ENCODE measurements at places on chromosomes 7 and 10. TPM values are rescaled to one million over a fixed set of nuclear protein-coding genes. Genes with fewer than 3 reads are reported as not detected.

GRCh38 chr7:98233219-98234070, 18.6 kb downstream of the TECPR1 start:
- no peaks in the 10 kb centered on the region for H3K27me3 ChIP-seq
- no peak for DNase-seq
- no peaks in the 10 kb centered on the region for H3K36me3 ChIP-seq
- H3K27ac ChIP-seq, result no peak overlapping the region
- H3K4me3 ChIP-seq, result no peak overlapping the region
- H3K4me1 ChIP-seq, result no peaks in the 10 kb centered on the region

DNA sequence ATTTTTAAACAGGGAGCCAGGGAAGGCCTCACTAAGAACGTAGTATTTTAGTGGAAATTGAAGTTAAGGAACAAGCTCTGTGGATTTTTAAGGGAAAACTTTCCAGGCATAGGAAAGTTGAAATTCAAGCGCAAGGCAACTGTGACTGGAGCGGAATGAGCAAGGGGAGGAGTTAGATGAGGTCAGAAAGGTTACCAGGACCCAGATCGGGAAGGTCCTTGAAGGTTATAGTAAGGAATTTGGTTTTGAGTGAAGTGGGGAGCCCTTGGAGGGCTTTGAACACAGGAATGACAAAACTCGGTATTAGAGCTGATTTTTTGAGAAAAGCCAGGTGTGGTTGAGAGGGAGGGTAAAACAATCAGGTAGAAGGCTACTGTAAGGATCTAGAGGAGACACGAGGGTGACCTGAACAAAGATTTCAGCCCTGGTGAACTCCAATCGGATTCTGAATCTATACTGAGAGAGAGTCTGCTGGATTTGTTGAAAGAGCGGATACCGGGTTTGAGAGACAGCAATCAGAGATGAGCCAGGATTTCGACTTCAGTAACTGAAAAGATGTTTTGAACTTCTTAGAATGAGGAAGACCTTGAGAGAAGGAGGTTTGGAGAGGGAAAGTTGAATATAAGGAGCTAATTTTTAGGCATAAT, 1013.9 kb downstream of the NRG3 start:
- peaks cover 7% of the 10 kb centered on the region for H3K4me1 ChIP-seq
- no peak overlapping the region for H3K4me3 ChIP-seq
- H3K36me3 ChIP-seq, result no peaks in the 10 kb centered on the region
- no peaks in the 10 kb centered on the region for H3K27me3 ChIP-seq

GRCh38 chr10:22002591-22003176, 846 bp downstream of the DNAJC1 start:
- H3K4me1 ChIP-seq, result peaks cover 7% of the 10 kb centered on the region
- H3K36me3 ChIP-seq, result no peaks in the 10 kb centered on the region
- no peak for DNase-seq

DNA sequence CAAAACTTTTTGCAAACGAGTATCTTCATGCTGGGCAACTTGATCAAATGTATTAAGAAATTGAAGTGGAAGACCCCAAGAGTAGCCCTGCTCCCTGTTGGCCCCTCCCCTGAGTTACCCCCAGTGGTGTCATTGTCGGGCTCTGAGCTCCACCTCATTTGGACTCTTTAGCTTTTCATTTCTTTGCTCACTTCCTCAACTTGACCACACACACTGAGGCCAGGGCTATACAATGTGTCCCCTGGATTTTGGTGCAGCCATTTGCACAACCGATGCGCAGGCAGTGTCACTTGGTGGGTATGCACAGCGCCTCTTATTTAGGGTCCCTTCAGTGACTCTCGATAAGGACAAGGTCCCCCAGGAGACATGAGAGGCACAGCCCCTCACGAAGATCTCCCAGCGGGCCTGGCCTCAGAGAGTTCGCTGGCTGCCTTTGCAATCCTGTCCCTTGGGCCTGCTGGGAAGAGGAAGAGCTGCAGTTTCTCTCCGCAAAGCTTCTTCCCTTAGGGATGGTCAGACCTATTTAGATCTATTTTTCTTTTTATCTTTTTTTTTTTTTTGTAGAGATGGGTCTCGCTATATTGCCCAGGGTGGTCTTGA, 2.5 kb upstream of the MUC3A start:
- no peaks in the 10 kb centered on the region for H3K36me3 ChIP-seq
- H3K27ac ChIP-seq, result no peak overlapping the region
- no peaks in the 10 kb centered on the region for H3K27me3 ChIP-seq
- H3K4me3 ChIP-seq, result no peak overlapping the region

- H3K4me1 ChIP-seq, result no peaks in the 10 kb centered on the region
- no peak for DNase-seq
- peaks cover 16% of the 10 kb centered on the region for H3K27me3 ChIP-seq
- no peak overlapping the region for H3K27ac ChIP-seq
- no peak overlapping the region for H3K4me3 ChIP-seq
Observed at GRCh38 chr7:76202666-76203030, 952 bp downstream of the SRRM3 start.

GRCh38 chr7:289209-289755, 688 bp upstream of the FOXL3 start:
- no peak for DNase-seq
- no peaks in the 10 kb centered on the region for H3K4me1 ChIP-seq
- H3K27ac ChIP-seq, result no peak overlapping the region

DNA sequence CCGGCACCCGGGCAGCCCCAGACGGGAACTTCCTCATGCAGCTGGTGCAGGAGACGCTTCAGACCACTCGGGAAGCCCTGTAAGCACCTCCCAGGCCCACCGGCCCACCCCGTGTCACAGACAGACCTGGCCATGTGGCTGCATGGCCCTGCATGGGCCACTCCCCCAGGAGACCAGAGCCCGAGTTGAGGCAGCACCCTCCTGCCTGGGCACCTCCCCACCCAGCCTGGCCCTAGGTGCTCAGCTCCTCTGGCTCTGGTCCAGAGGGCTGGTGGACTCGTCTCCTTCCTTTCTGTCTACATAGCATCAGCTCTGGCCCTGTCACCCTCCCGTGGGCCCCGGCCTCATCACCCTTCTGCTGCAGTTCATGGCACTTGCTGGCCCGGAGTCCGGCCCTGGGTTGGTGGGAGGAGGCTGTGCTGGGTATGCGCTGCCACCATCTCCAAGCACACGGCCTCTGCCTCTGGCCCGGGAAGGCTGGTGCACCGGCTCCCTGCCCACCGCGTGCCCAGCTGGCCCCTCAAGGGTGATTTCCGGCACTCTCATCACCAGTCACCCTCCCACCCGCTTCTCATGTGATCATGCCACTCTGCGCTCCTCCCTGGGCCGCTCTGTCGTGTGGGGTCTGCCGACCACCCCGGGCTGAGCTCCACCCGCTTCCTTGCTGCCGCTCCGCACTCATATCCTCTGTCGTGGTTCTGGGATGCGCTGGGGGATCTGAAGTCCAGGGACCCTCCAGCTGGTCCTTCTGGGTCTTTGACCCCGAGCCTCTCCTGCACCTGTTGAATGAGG, 53.1 kb upstream of the DPYSL4 start:
- DNase-seq, result no peak
- no peaks in the 10 kb centered on the region for H3K36me3 ChIP-seq
- no peaks in the 10 kb centered on the region for H3K4me1 ChIP-seq

DNA sequence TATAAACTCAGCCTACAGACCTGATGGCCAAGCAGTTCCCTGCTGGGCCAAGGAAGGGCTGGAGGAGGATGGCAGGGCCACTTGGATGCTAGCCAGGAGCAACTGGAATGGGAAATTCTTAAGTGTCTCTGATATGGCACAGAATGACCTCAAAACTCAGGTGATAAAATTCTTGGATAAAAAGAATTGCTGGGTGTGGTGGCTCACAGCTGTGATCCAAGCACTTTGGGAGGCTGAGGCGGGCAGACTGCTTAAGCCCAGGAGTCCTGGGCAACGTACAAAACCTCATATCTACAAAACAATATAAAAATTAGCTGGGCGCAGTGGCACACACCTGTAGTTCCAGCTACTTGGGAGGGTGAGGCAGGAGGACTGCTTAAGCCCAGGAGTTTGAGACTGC, 14.0 kb upstream of the PKD1L1 start:
- H3K4me3 ChIP-seq, result no peak overlapping the region
- no peaks in the 10 kb centered on the region for H3K4me1 ChIP-seq
- H3K27me3 ChIP-seq, result no peaks in the 10 kb centered on the region
- DNase-seq, result no peak
- H3K36me3 ChIP-seq, result peaks cover 37% of the 10 kb centered on the region

DNA sequence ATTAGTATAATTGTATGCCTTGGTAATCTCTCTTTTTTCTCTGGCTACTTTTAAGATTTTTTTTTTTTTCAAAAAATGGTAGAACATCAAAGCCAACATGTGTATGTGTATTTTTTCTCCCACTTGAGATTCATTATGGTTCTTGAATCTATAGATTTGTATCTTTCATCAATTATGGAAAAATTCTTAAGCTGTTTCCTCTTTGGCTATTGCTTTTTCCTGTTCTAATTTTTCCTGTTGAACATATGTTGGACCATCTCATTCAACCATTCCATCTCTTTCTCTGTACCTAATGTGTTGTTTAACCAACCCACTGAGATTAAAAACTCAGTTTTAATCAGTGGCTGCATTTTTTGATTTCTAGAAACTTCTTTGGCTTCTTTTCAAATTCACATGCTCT, 107.2 kb downstream of the HECTD2 start:
- no peaks in the 10 kb centered on the region for H3K36me3 ChIP-seq
- peaks cover 3% of the 10 kb centered on the region for H3K4me1 ChIP-seq
- DNase-seq, result no peak
- no peak overlapping the region for H3K27ac ChIP-seq
- no peaks in the 10 kb centered on the region for H3K27me3 ChIP-seq

GRCh38 chr10:44933451-44934321, 22.5 kb downstream of the TMEM72 start:
- H3K27me3 ChIP-seq, result no peaks in the 10 kb centered on the region
- H3K36me3 ChIP-seq, result no peaks in the 10 kb centered on the region
- H3K4me1 ChIP-seq, result no peaks in the 10 kb centered on the region

DNA sequence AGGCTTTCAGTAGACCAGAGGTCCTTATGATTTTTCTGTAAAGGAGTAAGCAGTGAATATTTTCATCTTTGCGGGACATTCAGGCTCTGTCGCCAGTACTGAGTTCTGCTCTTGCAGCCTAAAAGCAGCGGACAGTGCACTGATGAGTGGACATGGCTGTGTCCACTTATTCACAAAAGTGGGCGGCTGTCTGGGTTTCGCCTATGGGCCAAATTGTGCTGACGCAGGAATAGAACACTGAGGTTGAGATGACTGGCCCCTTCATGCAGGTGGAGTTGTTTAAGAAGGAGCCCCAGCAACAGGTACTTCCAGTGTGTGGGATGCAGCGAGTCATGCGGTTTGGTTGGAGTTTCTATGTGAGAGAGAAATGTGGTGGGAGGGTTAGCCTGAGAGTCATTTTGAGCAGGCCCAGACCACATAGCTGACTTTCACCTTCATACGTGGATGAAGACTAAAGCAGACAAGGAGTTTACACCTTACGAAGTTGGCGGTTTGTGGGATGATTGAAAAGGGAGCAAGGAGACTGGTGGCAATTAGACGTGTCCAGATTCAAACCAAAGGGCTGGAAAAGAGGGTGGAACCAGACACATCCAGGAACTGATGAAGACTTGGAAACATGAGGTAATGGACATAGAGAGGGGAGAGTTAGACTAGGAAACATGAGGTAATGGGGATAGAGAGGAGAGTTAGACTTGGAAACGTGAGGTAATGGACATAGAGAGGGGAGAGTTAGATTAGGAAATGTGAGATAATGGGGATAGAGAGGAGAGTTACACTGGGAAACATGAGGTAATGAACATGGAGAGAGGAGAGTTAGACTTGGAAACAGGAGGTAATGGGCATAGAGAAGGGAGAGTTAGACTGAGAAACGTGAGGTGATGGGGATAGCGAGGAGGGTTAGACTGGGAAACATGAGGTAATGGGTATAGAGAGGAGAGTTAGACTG, 38.2 kb downstream of the WDR37 start:
- no peak overlapping the region for H3K4me3 ChIP-seq
- H3K4me1 ChIP-seq, result no peaks in the 10 kb centered on the region
- no peak for DNase-seq
- H3K27me3 ChIP-seq, result no peaks in the 10 kb centered on the region
- H3K27ac ChIP-seq, result no peak overlapping the region

DNA sequence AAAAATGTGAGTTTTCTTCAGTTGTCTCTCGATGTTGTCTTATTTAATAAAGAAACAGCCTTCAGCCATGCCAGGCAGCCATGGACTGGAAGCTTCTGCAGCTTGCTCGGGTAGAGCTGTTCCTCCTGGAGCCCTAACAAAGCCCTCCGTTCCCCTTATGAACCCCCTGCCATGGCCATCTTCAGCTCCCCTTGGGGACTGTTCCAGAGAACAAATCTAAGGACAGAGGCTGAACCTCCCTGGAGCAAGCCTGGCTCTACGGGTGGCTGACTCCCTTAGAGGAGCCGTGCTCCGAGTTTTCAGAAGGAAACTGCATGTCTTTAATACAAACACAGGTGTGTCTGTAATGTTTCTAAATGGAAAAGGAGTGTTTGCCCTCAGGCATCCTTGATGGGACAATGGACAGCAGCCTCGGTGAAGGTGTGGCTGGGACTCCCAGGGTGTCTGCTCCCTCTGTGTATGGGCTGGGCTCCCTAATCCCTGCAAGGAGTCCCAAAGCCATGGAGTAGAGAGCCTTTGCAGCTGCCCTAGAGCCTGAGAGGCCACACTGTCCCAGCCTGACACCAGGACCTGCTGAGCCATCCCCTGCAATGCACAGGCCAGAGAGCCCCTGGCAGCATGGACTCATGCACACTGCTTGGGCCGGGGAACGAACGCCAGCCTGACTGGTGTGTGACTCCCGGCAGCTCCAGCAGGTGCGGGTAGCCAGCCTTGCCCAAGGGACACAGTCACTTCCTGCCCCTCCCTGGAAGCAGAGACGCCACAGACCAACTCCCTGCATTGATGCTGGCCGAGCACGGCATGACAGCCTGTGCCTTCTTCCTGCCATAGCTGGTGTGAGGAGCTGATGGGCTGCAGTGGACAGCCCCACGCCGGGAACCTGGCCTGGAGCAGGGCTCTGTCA, 381.8 kb downstream of the TCERG1L start:
- no peaks in the 10 kb centered on the region for H3K4me1 ChIP-seq
- no peaks in the 10 kb centered on the region for H3K27me3 ChIP-seq
- no peaks in the 10 kb centered on the region for H3K36me3 ChIP-seq
- H3K4me3 ChIP-seq, result no peak overlapping the region
- H3K27ac ChIP-seq, result no peak overlapping the region
- DNase-seq, result no peak

Gene CXCL12
- total RNA-seq, result 68.9 TPM

Gene SEMA3E
- 0.92 TPM for total RNA-seq

Gene DRGX
- not detected for total RNA-seq

Gene VWDE
- total RNA-seq, result 46.3 TPM

Gene ZNF862
- 14.4 TPM for total RNA-seq

Gene LIPM
- total RNA-seq, result not detected

Gene ANK3
- 50.0 TPM for total RNA-seq

Gene OPN1SW
- not detected for total RNA-seq
